Fibroblast of skin of right quadriceps (primary cell): ENCODE measurements at places on chromosomes 2 and 18.

- DNase-seq, result no peak
Observed at GRCh38 chr18:2706903-2707302, 51.4 kb downstream of the SMCHD1 start.

GRCh38 chr2:141468761-141469160 lies 662.1 kb downstream of the LRP1B start:
- DNase-seq, result no peak

DNA sequence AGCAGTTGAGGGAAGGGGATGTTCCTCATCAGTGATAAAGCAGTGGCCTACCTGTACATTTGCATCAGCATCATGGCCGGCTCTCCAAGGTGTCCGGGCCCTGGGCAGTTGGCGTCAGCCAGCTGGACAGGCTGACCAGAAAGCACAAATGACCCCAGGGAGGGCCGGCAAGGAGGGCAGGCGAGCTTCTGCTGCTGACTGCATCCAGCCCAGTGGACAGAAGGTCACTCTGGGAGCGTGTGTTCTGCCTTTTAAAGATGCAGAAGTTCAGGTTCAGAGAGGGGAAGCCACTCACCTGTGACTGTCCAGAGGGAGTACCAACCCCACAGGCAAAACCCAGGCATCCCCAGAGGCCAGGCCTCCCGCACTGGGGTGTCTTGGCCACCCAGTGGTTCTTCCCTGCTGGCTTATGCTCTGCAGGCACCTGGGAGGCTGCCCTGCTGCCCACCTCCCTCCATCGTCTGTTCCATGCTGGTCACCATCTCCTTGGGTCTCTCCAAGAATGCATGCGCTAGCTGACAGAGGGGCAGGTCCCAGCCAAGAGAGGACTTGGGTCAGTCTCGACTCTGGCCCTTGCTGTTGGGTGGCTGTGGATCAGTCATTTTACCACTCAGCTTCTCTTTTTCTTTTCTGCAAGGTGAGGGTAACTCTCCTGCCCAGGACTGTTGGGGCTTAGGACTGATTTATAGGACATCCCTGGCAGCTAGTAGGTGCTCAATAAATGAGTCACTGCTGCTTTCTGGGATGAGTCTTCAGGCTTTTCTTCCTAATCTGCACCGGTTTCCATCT lies 89.9 kb downstream of the INHBB start:
- DNase-seq, result no peak

GRCh38 chr18:37965572-37965970 lies 400.0 kb upstream of the CELF4 start:
- no peak for DNase-seq

DNA sequence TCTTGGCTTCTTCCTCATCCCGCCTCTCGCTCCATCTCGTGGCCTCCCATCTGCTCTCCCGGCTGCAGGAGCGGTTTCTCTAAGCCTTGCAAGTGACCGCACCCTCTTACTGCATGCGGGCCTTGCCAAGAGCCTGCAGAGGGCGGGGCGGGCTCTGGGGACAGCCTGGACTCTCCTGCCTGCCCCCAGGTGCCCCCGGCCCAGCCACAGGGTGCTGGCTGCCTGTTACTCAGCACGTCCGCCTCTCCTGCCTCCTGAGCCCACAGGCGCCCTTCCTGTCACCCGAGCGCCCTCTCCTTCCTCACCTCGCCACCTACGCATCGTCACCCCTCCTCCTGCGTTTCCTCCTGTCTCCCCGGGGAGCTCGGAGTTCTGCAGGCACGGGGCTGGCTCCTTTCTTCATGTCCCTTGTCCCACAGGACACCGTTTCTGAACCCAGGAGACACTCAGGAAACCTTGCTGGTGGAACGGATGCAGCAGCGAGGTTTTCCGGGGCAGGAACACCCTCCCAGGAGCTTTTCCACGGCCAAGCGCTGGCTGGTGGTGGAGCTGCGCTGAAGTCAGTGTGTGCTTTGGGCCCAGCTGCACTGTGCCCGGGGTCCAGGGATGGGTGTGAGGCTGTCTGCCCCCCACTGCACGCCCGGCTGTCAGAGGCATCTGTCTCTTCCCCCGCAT lies 28.5 kb downstream of the HPCAL1 start:
- DNase-seq, result peak; percentile 17

DNA sequence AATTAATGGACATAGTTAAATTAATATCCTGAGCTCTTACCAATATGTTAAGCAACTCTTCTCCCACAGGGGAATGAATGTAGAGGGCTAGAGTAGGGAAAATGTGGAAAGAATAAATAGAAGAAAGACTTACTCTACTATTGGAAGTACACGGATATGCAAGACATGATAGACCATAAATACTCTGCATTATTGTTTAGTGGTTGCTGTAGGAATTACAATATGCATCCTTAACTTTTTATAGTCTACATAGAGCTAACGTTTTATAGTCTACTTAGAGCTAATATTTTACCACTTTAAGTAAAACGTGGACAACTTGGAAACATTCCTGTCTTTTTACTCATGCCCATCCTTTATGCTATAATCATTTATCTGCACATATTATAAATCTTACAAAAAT lies 163.8 kb upstream of the GALNT5 start:
- DNase-seq, result no peak

DNA sequence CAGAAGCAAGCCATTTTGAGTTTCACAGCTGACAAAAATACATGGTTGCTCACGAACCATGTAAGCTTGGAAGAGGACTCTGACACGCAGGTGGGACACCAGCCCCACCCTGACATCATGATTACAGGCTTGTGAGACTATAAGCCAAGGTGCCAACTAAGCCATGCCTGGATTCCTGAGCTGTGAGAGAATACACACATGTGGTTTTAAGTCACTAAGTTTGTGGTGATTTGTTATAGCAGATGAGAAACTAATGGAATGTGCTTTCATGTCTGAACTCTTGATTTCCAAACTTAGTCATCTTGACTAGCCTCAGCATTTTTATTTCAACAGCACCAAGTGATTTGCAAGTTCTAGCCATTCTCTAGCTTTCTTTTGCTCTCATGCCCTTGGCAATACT lies 676.1 kb upstream of the CELF4 start:
- peak; percentile 4 for DNase-seq

- no peak for DNase-seq
Observed at GRCh38 chr2:17302281-17302680, 216.0 kb downstream of the RAD51AP2 start.

DNA sequence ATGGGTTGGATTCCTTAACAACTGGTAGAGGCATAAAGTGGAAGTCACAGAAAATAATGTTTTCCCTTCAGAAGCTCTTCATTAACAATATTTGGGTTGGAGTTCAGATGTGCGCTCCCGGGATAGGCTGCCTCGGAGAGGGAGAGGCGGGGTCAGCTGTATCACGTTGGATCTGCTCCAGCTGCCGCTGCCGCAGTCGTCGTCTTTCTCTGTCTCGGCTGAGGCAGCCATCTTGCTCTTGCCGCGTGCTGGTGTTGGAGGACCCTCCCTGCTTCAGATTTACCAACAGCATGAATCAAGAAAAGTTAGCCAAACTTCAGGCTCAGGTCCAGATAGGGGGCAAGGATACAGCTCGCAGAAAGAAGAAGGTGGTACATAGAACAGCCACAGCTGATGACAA lies 35.1 kb downstream of the TANC1 start:
- peak; percentile 25 for DNase-seq

DNA sequence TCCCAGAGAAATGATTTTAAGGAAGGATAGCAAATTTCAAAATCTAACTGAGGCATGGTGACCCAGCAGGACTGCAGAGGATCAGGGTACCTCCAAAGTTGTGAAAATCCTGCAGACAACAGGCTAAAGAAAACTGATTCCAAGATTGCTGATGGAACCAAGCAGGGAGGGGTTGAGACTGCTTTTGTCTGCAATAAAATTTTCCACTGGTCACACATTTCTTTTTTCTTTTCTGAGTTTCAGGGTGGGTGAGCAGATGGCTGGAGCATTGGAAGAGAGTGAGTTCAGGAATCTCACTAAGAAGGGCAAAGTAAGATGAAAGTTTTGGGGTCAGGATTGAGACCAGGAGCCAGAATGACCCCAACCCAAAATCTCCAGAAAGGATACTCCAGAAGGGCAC lies 321.0 kb downstream of the TNS1 start:
- no peak for DNase-seq

DNA sequence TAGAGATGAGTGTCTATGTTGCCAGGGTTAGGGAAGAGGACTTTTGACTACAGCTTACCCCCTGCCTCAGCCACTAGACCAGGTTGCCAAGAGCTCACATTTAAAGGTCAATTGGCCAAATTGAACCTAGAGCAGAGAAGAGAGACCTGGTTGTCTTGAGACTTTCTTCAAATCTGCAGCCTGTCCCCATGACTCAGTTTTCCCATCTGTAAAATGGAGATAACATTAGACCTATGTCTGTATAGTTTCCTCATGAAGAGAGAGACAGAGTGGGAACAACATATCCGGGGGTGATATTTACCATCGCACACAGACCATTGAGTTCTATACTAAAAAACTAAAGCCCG lies 1.6 kb upstream of the LIPG start:
- DNase-seq, result no peak

DNA sequence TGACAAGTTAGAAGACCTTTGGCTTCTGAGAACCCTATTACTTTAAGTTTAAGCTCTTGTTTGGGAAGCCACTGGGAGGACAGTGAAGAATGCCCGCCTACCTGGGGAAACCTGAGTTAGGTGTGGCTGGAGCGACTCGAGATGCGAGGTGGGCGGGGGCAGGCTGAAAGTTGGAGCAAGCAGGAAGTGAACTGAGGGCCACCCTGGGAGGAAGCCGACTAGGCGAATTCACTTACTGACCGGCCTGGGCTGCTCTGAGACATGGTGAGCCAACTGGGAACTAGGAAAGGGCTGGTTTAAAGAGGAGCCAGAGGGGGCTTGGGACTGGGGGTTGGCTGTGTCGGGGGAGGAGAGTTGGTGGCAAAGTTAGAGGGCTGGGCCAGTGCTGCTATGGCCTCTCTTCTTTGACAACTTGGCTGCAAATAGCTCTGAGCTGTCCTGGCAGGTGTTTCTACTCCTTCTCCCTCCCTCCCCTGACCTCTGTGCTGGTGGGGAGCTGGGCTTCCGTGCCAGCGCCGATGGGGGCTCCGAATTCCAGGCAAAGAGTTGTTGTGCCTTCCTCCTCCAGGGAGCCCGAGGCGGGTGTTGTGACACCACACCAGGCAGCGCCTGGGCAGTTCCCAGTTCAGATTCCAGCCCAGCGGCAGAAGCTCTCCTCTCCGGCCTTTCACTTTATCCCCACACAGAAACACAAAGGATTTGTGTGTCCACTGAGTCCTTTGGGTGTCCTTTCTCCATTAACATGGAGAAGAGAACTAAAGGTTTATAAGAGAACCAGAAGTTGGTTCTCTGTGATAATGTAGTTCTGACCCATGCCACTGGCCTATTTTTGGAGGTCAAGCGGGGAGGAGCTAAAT lies at the start of gene VAMP8:
VAMP8 (plus strand) TSS at position 201 of the 857 bp plus-strand sequence; CDS start at position 262, 61 bp downstream.
- DNase-seq, result no peak

DNA sequence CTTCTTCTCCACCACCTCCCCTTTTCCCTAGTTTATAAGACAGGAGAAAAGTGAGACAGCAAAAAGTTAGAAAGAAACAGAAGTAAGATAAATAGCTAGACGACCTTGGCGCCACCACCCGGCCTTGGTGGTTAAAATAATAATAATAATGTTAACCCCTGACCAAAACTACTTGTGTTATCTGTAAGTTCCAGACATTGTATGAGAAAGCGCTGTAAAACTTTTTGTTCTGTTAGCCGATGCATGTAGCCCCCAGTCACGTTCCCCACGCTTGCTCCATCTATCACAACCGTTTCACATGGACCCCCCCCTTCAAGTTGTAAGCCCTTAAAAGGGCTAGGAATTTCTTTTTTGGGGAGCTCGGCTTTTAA lies 1.5 kb upstream of the BUB1 start:
- DNase-seq, result no peak

GRCh38 chr2:25197336-25198208 lies 29.2 kb upstream of the POMC start:
- peak; percentile 38 for DNase-seq
